Stimulated activated CD8-positive, alpha-beta memory T cell treated with anti-CD3 and anti-CD28 coated beads, Interleukin-2, amount 100 ng/mL, for 48 hours (primary cell): ENCODE measurements at places on chromosomes 11 and 22.

- peak; percentile 59 for DNase-seq
Observed at GRCh38 chr11:133927690-133928627, 28.8 kb downstream of the IGSF9B start.

DNA sequence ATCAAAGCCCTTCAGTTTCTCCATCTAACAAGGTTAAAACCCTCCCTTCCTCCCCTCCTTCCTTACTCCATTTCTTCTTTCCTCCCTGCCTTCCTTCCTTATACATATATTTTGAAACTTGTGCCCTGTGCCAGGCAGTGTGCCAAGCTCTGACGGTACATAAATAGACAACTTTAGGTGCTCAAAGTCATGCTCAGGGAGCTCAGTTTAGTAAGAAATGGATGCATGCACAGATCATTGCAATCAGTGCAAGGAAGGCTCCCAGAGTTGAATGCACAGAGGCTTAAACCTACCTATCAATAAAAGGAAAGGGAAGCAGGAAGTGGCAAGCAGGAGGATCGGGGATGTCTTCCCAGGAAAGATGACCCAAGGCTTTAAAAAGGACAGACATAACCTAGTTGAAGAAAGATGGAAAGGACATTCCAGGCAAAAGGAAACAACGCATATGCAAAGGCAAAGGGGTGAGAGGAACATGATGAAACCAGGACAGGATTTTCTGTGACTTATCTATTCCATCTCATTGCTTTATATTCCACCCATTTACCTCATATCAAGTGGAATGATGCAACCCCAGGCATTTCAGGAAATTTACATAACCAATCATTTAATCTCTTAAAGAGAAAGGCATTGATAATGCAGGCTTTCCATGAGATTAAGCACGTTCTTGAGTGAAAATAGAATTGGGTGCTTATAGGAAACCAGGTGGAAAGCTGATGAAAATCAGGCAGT, 13.2 kb downstream of the FZD4 start:
- DNase-seq, result no peak

DNA sequence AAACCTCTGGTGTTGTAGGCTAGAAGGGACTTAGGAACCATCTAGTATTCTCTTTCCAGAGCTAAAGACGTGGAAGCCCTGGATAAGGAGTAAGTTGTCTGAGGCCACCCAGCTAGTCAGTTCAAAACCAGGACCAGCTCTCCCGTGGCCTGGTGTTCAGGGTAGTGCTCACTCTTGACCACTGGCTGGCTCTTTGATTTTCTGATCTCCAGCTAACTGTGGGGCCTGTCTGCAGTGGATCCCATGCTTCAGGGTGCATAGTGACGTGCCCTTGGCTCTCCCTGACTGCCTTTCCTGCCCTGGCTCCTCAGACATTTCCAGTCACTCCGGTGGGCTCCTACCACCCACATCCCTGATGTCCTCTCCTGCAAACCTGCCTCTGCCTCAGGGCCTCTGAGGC, 1.3 kb downstream of the CLMP start:
- DNase-seq, result no peak

DNA sequence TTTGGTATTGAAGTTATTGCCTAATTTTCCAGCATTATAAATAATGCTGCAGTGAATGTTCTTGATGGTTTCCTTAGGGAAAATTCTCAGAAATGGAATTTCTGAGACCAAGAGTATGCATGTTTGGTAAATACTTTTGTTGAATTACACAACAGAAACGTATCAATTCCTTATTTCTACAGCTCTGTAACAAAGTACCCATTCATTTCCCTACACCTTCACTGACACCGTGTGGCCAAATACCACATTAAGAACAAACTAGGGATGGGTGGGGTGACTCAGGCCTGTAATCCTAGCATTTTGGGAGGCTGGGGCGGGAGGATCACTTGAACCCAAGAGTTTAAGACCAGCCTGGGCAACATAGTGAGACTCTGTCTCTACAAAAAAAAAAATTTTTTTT, 21.8 kb downstream of the MCAM start:
- DNase-seq, result no peak

DNA sequence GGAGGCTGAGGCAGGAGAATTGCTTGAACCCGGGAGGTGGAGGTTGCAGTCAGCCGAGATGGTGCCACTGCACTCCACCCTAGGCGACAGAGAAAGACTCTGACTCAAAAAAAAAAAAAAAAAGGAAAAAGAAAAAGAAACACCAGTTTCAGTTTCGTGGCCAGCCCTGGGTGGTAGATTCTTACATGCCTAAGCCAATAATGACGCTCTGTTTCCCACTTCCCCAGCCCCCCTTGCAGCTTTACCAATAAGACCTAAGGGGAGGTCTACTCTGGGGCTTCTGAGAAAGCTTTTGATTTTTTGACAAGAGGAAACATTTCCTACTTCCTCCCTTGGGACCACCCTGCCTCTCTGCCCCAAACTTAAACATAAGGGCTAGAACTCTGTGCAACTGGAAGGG, 30.0 kb upstream of the PTPRJ start:
- peak; percentile 14 for DNase-seq
